LoVo (cell line): ENCODE measurements at places on chromosomes 4 and X.

- DNase-seq: no peak
These were observed 70.5 kb upstream of the TBC1D9 start for GRCh38 chr4:140826701-140827027.

DNA sequence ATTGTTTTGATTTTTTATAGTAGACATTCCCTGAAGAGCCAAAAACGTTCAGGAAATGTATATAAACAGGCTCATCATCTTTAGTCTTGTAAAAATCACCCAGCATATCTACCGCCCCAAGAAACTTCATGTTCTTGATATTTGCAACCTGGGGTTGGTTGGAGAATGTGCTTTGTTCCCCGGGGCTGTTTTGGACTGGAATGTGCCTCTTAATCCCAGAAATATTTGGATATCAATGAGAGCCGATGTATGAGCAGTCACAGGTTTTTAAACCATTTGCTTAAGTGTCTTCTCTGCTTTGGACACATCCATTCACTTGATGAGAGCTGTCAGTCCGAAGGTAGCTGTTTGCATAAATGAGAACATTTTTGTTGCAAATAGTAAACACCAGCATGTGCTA lies 449.7 kb downstream of the PCDH7 start:
- DNase-seq: no peak

- no peak for DNase-seq
These were observed 76.7 kb downstream of the CLCN5 start for GRCh38 chrX:49999087-49999486.

DNA sequence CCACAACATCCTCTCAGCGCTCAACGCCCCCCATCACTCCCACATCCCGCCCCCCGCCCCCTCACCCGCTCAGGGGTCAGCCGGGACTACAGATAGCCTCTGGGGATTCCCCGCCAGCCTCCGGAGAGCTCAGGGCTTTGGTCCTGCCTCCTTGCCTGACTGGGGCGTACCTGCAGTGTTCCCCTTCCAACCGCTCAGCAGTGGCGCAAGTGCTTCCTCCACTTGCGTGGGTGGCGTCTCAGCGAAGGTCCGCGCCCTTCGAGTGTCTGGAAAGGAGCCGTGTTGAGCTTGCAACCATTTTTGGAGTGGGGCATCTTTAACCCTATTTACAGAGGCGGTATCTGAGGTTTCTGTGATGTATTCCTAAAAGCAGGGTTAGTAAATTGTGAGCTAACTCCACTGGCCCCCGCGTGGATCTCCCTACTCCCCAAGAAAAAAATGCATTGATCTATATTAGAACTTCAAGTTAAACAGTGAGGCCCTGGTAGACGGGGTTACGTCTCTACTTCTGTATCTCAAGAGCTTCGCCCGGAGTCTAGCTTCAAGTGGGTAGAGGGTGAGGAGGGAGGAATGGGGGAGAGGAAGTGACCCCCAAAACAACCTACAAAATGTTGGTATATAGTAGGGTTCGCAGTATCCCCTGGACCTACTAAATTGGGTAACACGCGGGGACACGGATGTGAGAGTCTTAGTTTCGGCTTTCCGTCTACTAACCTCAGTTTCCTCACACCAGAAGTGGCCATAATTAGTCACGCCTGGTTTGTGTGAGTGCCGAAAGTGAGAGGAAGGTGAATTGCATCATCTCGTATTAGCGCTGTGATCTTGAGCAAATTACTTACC lies 16.1 kb downstream of the NKX3-2 start:
- no peak for DNase-seq

GRCh38 chrX:154114652-154115051 lies 17.1 kb upstream of the MECP2 start:
- DNase-seq: no peak

GRCh38 chr4:145730026-145730425 lies 50.1 kb downstream of the C4orf51 start:
- DNase-seq: no peak

DNA sequence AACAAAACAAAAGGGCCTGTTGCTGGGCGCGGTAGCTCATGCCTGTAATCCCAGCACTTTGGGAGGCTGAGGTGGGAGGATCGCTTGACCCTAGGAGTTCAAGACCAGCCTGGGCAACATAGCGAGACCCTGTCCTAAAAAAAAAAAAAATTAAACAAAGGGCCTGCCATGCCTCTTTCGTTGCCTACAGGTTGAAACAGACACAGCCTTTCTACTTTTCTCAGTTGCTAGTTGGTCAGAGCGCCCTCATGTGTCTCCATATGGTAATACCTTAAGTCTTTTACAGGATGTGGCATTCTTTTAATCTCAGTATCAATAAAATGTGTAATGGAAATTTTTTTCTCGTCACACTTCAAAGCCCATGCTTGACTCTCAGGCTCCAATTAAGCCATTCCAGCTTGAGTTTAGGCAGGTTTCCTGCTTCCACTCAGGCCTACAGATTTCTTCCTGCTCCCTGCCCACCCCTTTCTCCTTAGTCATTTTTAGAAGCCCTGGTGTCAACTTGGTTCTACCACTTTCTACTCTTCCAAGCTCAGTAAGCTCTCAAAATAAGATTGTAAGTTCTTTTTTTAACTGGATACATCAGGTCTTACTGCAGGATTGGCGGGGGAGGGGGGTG lies 4.6 kb upstream of the SOWAHD start:
- DNase-seq: peak; percentile 9

- DNase-seq: no peak
These were observed 112.1 kb upstream of the NWD2 start for GRCh38 chr4:37132351-37132974.

- no peak for DNase-seq
These were observed 9.9 kb upstream of the PITX2 start for GRCh38 chr4:110632506-110633357.

DNA sequence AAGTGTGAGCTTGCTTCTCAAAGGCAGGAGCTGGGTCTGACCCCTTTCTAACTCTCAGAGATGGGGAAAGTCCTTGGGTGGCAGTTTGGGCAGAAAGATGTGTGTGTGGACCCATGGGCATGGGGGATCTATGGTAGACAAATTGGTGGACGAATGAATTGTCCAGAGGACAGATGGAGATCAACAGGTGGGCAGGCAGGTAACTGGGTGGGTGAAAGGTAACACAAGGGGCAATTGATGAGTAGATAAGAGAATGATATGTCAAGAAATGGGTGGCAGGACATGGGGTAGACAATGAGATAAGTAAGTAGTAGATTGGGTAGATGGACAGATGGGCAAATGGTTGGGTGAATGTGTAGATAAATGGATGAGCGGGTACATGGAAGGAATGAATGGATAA lies 2.9 kb upstream of the KCND1 start:
- DNase-seq: no peak

- DNase-seq: no peak
These were observed 60.0 kb downstream of the FHDC1 start for GRCh38 chr4:152996111-152996571.

GRCh38 chr4:17583941-17584340 lies 6.9 kb downstream of the LAP3 start:
- DNase-seq: no peak

- peak; percentile 43 for DNase-seq
These were observed 38.2 kb downstream of the HPGDS start for GRCh38 chr4:94304365-94304971.

DNA sequence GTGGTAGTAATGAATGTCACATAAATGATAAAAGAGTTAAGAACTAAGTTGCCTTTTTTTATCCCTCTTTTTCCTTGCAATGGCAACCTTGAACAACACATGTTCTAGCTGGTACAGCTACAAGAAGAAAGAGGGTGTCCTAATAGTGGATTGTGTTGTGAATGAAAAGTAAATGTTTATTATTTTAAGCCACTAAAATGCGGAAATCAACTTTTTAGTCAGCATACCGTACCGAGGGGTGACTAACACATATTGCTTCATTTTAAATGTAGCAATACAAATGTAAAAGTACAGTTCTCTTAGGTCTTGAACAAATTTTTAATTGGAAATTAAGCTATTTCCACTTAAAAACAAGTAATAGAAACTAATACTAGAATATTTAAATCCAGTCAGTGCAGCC lies 17.7 kb upstream of the AP1AR start:
- DNase-seq: no peak

GRCh38 chr4:182937268-182938204 lies 20.4 kb upstream of the DCTD start:
- DNase-seq: no peak

DNA sequence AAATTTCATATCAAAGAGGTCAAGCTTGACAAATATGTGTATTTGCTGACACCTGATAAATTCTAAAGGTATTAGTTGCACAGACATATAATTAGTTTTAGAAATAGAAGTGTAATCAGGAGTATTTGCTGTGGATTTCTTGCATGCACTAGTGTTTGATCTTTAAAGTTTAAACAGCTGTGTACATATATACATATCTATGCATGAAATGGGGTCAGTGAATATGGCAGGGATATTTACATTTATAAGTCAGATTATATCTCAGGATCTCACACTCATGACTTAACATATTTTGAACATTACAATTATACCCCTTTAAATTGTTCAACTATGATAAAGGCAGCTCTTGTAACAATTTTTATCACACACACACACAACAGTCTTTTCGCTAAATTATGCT lies 547.4 kb upstream of the ACTRT1 start:
- no peak for DNase-seq

DNA sequence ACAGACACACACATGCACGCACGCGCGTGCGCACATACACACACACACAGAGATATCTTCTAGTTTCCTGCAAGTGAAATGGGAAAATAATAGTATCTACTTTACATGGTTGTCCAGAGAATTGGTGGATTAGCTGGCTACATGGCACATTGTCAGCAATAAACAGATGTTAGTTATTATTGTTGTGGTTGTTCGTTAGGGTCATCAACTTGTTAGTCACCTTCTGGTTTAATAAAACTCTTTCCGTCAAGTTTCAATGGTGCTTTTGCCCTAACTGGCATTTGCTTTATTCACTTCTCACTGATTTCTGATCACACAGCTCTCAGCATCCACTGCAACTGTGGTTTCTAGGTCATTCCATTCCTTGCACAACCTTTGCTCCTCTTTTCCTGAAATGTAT lies 25.4 kb upstream of the RASL11B start:
- no peak for DNase-seq

DNA sequence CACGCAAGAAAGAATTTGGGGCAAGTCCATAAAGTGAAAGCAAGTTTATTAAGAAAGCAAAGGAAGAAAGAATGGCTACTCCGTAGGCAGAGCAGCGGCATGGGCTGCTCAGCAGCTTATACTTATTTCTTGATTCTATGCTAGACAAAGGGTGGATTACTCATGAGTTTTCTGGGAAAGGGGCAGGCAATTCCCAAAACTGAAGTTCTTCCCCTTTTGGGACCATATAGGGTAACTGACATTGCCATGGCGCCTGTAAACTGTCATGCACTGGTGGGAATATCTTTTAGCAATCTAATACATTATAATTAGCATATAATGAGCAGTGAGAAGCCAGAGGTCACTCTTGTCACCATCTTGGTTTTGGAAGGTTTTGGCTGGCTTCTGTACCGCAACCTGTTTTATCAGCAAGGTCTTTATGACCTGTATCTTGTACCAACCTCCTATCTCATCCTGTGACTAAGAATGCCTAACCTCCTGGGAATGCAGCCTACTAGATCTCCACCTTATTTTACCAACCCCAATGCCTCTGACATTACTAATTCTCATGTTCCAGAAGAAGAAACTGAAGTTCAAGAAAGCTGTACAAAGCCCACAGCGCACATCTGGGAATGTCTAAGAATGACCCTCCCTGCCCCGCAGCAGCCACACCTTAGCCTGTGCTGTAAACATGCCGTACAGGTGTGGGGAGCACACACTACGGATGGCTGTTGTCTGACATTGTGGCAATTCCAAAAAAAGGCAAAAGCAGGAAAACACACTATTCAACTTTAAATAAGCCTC lies 18.6 kb downstream of the RXFP1 start:
- DNase-seq: peak; percentile 5

DNA sequence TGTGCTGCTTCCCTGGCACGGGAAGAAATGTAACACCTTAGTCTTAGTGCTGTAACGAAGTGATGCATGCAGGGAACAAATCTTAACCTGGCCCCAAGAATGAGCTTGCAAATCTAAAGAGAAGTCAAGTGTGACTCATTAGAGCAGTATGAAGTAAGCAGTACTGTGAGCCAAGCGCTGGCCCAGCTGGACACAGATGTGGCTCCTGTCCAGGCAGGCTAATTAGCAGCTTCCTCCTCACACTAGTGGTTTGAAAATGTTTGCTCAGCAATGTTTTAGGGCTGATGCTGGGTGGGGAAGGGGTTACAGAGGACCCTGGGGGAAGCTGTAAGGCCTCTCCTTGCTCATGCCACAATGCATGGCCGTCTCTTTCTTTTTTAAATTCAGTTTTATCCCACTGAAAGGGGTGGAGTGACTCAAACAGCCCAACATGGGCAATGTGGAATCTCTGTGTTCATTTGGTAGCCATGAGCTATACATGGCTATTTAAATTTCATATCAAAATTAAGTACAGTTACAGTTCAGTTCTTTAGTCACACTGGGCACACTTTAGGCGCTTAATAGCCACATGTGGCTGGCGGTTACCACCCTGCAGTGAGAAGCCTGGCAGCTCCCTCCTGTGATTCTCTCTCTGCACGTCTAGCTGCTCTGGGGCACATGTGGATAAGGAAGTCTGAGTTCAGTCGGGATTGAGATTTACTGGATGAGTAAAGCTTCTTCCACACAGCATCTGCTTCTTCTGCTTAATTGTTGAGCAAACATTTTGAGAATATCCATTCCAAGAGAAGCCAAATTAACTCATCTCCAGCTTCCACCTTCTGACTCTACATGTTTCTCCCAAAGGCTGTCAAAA lies 48.8 kb downstream of the MAP7D2 start:
- DNase-seq: peak; percentile 39

DNA sequence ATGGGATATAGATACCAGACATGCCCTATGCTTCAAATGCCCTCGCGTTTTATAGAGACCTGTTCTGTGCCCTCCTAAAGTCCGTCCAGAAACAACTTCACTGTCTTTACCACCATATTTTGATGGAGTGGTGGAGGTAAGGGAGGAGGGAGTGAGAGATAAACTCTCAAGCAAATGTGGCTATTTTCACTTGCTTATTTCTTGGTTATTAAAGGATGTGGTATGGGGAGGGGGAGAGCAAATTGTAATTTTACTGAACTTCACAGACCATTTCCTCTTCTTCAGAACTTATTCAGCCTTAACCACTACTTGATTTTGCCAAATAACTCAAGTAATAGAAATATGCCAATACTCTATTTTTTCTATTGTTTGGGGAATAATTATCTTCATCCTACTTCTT lies 31.5 kb downstream of the GPR174 start:
- DNase-seq: no peak

GRCh38 chr4:118798658-118799057 lies 37.3 kb downstream of the SEC24D start:
- no peak for DNase-seq

GRCh38 chrX:27242581-27242980 lies 220.6 kb downstream of the PPP4R3C start:
- no peak for DNase-seq

- no peak for DNase-seq
These were observed 63.2 kb upstream of the PBDC1 start for GRCh38 chrX:76109654-76110053.

- no peak for DNase-seq
These were observed 14.2 kb downstream of the EFNB1 start for GRCh38 chrX:68842781-68843581.

GRCh38 chr4:6423575-6423974 lies 48.8 kb downstream of the PPP2R2C start:
- DNase-seq: no peak
